ENCODE measurements at places on chromosomes 2 and 18.
A peak's percentile ranks its signal among the peaks of the same experiment; 100 is the strongest.

- DNase-seq = no peak
Observed at GRCh38 chr2:239881031-239881471, 144.1 kb downstream of the NDUFA10 start.

GRCh38 chr2:54535599-54536195, 79.6 kb downstream of the SPTBN1 start:
- DNase-seq = no peak

DNA sequence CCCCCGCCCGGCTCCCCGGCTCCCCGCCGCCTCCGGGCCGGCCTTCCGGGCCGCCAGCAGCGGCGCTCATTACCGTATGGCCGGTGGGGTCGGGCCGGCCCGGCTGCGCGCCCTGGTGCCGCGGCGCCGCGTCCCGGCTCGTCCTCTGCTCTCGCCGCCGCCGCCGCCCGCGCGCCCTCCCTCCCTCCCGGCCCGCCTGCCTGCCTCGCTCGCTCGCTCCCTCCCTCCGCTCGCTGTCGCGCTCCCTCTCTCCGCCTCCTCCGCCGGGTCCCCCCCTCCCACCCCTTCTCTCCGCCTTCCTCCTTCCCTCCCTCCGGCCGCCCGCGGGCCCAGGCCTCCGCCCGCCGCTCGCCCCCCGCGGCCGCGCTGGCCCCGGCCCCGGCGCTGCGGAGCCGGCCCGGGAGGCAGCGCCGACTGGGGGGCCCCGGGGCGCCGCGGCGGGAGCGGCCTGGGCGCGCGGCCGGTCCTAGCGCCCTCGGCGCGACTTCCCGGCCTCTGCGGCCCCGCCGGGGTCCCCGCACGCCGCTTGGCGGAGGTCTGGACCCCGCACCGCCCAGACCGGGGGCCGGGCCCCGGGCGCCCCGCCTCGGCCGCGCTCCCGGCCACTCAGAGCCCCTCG, at the start of gene DNMT3A:
TSS of gene DNMT3A (minus strand) at position 173 of the 619 bp plus-strand sequence. CDS start 27,941 bp downstream, outside the sequence.
- DNase-seq = peak; percentile 74

GRCh38 chr2:10812362-10813162, at the start of gene PDIA6:
Gene PDIA6, minus strand, starts transcription at chr2:10812785. Its CDS starts 89 bp downstream, at chr2:10812696.
- DNase-seq = peak; percentile 98

GRCh38 chr2:186591506-186591890, 1.6 kb downstream of the ITGAV start:
- no peak for DNase-seq

DNA sequence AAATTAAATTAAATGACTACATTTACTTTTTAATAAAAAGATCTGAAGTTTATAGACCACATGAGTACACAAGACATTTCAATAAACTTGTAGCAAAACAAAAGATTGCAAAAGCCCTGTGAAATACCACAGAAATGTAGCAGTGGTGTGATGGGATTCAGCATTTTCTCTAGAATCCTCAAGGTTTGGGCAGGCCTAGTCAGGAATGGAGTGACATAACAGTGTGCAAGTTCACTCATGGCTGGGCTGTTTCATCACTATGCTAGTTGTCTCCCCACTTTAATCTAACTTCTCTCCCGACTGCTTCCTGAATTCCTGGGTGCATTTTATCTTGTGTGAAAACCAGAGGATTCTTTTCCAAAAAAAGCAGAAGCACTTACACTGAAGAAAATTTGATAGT, 1089.9 kb upstream of the DDX18 start:
- no peak for DNase-seq

- no peak for DNase-seq
Observed at GRCh38 chr18:77407733-77408132, 158.1 kb downstream of the GALR1 start.

DNA sequence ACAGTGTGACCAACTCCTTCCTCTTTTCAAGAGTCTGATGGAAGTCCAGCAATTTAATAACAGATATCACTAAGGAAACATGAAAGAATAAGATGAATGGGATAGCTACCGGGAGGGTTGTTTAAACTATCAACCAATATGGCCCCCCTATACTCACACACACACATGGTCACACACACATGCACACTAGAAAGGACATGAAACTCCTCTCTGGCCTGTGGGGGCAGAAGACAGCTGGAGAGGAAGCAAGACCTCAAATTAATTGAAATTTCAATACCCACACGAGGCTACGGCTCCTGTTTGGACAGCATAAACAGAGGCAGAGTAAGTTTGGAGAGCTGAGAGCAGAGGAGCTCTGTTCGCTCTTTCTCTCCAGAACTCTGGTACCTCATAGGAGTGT, 34.7 kb upstream of the REEP1 start:
- no peak for DNase-seq

- no peak for DNase-seq
Observed at GRCh38 chr2:145028101-145028920, 508.4 kb upstream of the ZEB2 start.
